ENCODE measurements at places on chromosomes 16 and 17.

GRCh38 chr16:88303890-88304819 is 78.6 kb upstream of the ZNF469 start:
- no peak for DNase-seq

GRCh38 chr16:1158456-1159324 is 5.8 kb downstream of the CACNA1H start:
- no peak for DNase-seq

- peak; percentile 78 for DNase-seq
These were observed 46.3 kb downstream of the VMP1 start for GRCh38 chr17:59753522-59754467.

DNA sequence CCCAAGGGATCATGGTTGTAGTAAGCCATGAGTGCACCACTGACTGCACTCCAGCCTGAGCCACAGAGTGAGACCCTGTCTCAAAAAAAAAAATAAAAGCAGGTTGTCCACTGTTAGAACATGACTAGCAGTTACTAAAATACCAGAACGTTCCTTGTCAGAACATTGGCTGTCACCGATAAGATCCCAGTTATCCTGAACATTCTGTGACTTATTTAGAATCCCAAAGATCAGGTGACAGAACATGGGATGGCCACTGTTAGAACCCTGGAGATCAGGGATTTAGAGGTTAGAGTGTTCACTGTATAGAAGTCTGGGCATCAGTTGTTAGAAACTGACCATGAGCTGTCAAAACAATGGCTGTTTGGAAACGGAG is 8.6 kb downstream of the CES4A start:
- no peak for DNase-seq

- peak; percentile 39 for DNase-seq
These were observed 202.2 kb upstream of the CHMP6 start for GRCh38 chr17:80789356-80789902.

DNA sequence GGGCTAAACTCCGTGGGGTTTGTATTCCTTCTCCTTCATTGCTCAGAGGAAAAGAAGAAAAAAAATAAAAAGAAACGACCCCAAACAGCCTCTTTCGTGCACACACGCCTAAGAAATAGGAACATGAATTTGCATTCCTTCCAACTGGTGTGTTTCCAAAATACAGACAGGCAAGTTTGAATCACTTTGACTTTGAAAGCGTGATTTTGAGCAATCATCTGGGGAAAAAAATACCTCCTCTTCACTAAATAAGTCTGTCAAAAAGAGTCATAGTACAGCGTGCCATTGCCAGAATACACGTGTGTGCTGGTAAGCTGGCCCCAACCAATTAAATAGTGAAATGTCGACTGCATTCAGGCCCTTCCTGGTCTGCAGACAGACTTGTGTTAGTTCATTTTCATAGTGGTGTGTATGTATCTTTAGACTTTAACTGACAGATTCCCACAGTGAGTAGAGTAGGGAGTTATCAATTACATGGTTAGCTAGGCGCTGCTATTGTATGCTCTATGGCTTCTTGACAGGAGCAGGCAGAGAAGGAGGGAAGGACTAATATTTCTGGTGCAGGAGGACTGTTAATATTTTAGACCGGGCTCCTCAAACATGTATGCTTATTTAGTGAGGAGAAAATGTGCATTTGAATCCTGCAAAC is 618.3 kb downstream of the MAF start:
- no peak for DNase-seq

- DNase-seq, result no peak
These were observed 2.3 kb upstream of the ITGA3 start for GRCh38 chr17:50053654-50053960.

DNA sequence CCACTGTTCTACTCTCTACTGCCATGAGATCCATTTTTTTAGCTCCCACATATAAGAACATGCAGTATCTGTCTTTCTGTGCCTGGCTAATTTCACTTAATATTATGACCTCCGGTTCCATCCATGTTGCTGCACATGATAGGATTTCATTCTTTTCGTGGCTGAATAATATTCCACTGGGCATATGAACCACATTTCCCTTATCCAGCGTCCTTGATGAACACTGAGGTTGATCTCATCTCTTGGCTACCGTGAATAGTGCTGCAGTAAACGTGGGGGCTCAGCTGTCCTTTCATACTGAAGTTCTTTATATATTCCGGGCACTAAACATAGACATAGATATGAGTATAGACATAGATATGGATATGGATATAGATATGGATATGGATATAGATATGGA is 109.3 kb upstream of the TNRC6C start:
- no peak for DNase-seq

DNA sequence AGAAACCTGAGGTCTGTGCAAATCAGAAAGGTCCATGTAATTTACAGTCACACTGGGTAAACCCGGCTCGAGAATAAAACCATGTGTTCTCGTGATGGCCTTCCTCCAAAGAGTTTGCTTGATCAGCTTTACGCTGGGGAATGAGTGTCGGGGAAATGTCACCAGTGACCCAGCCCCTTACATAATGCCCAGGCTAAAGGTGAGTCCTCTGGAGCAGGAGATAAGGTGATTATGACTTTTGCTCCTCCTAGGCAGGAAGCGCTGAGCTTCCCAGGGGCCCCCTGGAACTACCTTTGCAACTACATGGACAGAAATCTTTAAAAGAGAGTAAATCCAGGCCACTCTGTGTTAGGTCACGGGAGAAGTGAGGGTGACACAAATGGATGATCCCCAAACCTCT is 15.7 kb downstream of the SLC6A4 start:
- no peak for DNase-seq

GRCh38 chr16:25264597-25264996 is 7.0 kb upstream of the ZKSCAN2 start:
- DNase-seq, result no peak

DNA sequence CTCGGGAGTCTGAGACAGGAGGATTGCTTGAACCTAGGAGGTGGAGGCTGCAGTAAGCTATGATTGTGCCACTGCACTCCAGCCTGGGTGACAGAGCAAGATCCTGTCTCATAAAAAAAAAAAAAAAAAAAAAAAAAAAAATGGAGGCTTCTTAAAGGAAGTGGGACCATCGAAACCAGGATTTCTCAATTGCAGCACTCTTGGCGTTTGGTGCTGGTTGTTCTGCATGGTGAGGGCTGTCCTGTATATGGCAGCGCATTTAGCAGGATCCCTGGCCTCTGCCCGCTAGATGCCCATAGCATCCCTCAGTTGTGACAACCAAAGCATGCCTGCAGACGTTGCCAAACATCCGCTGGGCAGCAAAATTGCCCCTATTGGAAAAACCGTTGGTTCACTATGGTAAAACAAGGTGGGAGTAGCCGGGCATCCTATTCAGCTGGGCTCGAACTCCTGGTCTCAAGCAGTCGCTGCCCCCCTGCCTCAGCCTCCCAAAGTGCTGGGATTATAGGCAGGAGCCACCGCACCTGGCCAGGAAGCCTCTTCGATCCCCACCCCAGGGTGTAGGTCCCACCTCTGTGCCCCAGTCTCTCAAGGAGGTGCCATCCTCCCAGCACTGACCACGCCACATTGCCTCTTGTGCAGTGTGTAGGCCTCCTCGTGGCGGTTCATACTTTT is 6.5 kb upstream of the NPIPB7 start:
- DNase-seq, result no peak

DNA sequence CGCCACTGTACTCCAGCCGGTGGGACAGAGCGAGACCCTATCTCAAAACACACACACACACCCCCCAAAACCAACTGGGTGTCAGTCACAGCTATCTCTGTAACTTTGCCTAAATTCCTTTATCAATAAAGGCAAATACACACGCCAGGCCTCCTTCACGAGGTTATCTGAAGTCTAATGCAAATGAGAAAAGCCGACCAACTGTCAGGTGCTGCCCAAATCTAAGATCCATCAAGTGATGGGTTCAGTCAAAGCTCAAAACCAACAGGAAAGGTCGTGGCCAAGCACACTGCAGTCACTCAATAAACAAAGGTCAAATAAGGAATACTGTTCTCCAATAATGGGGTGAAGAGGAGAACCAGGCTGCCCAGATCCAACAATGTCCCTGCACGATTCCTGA is 1.1 kb downstream of the ANKFY1 start:
- DNase-seq, result no peak

DNA sequence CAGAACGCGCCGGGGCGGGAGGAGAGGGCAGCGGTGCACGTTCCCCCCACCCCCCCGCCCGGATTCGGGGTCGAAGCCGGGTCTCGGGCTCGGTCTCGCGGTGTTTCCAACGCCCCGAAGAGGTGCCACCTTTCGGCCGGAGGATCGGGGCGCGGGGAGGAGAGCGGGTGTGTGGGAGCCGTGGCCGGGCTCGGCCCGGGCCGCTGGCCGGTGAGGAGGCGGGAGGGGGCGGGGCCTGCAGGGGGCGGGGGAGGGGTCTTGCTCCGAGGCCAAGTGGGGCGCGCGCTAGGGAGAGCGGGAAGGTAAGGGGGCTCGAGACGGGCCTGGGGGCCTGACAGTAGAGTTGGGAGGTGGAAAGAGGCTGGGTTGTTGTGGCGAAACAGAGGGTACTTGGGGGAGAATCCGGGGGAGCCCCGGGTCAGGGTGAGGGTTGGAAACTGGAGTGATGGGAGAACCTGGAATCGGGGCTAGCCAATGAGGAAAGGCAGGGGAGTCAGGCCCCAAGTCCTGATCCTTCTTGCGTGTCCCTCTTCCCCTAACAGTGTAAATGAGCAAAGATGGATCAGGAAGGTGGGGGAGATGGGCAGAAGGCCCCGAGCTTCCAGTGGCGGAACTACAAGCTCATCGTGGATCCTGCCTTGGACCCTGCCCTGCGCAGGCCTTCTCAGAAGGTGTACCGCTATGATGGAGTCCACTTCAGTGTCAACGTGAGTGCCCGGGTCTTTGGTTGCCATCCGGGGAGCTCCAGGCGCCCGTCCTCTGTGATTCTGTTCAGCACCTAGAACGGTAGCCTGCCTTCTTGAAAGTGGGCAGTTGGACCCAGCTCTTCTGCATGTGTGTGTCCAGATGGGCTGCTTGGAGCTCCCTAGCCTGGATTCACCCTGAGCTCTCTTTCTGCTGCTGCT is 873 bp downstream of the SETD1A start:
- peak; percentile 66 for DNase-seq
